GM23338 (cell line): ENCODE measurements at places on chromosomes 11 and 22. TPM values are rescaled to one million over a fixed set of nuclear protein-coding genes. Genes with fewer than 3 reads are reported as not detected.

MAP6 gene
- 0.50 and 1.2 TPM in 2 replicates for total RNA-seq

KDELR3 gene
- total RNA-seq, result 5.6 and 11.1 TPM in 2 replicates

PDXP gene
- total RNA-seq, result 44.2 and 55.6 TPM in 2 replicates

- DNase-seq, result no peak
These were observed 148.5 kb downstream of the NAV2 start for GRCh38 chr11:19861171-19861570.

GRCh38 chr11:130674686-130675308 lies 226.4 kb downstream of the ADAMTS15 start:
- no peak for DNase-seq

GRCh38 chr22:41367039-41367679 lies 14.6 kb upstream of the TEF start:
- DNase-seq, result peak; percentile 58

RANBP1 gene
- 987 and 1,206 TPM in 2 replicates for total RNA-seq

GRCh38 chr11:102276783-102277182 lies 40.5 kb upstream of the BIRC3 start:
- no peak for DNase-seq

DNA sequence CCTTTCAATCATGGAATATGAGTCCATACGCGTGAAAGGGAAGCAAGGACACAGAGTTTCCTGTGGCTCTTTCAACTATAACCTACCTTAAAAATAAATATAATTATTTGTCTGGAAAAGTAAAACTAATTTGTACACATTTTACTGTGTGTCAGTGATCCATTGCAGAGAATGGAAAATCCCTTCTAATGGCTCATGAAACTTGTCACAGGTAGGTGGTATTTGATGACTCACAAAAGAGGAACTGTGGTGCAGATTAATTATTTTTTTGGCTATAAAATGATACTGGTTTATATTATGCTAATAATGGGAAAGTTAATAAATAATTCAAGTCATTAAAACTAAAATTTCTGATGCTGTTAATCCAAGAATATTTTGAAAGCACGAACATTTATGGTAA lies 792.2 kb downstream of the METTL15 start:
- no peak for DNase-seq

C11orf42 gene
- total RNA-seq, result not detected in 2 replicates

- no peak for DNase-seq
These were observed 165.2 kb downstream of the LDLRAD3 start for GRCh38 chr11:36108881-36109589.

DNA sequence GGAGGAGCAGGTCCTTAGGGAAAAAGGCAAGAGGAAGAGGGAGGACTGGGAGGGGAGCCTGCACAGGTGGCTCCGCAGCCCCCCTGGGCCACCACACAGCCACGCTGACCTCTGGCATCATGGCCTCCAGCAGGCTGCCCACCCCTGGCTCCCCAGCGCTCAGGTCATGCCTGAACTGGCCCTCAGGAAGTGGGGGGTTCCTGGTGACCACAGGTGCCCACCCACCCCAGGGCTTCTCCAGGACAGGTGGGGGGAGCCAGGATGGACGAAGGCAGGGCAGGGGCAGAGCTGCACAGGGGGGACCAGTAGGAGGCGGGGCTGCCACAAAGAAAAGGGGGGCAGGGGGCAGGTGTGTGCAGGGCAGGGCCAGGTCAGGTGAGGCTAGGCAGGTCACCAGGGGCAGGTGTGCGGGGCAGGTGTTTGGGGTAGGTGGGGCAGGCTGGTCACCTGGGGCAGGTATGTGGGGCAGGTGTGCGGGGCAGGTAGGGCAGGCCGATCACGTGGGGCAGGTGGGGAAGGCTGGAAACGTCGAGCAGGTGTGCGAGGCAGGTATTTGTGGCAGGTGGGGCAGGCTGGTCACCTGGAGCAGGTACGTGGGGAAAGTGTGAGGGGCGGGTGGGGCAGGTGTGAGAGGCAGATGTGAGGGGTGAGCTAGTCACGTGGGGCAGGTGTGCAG lies 997 bp downstream of the DEAF1 start:
- DNase-seq, result no peak

GRCh38 chr11:39434466-39434865 lies 2025.0 kb downstream of the LRRC4C start:
- DNase-seq, result no peak

GRCh38 chr22:37753746-37754145 lies 54.0 kb upstream of the GCAT start:
- no peak for DNase-seq

- DNase-seq, result no peak
These were observed 26.1 kb downstream of the BRD1 start for GRCh38 chr22:49801391-49802060.

- DNase-seq, result no peak
These were observed 1.6 kb upstream of the TRIM29 start for GRCh38 chr11:120139316-120140069.

- DNase-seq, result no peak
These were observed 424.1 kb upstream of the TENM4 start for GRCh38 chr11:79864882-79865281.

- DNase-seq, result peak; percentile 28
These were observed 37.8 kb downstream of the FDX1 start for GRCh38 chr11:110467556-110467955.

- no peak for DNase-seq
These were observed 29.2 kb downstream of the KCNQ1OT1 start for GRCh38 chr11:2670541-2671100.

ENTHD1 gene
- total RNA-seq, result not detected in 2 replicates

PDGFD gene
- 4.5 and 6.9 TPM in 2 replicates for total RNA-seq

ANKK1 gene
- total RNA-seq, result 0.14 TPM in 1 of 2 replicates, not detected in the other

GRCh38 chr22:49668402-49668801 lies 159.3 kb downstream of the BRD1 start:
- no peak for DNase-seq

DNA sequence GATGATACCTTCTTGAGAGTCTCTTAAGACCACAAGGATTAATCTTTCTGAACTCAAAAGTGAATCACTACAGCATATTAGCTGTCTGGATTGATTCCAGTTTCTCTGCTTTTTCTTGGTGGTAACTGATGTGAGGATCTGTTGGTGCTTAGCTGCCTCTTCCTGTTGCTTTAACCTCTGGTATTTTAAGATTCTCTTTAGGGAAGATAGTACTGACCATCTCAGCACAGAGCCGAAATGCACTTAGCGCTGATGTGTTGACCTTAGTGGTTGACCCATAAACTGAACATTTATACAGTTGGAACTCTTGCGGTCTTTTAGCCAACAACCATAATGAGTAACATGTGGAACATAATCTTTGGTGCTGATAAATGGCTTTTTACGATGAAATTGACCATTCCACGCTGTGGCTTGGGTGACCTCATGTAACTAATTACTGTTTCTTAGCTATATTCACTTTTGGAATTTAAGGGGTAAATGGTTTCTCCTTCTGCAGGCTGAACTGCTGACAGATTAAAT lies 33.7 kb downstream of the APLP2 start:
- no peak for DNase-seq

DNA sequence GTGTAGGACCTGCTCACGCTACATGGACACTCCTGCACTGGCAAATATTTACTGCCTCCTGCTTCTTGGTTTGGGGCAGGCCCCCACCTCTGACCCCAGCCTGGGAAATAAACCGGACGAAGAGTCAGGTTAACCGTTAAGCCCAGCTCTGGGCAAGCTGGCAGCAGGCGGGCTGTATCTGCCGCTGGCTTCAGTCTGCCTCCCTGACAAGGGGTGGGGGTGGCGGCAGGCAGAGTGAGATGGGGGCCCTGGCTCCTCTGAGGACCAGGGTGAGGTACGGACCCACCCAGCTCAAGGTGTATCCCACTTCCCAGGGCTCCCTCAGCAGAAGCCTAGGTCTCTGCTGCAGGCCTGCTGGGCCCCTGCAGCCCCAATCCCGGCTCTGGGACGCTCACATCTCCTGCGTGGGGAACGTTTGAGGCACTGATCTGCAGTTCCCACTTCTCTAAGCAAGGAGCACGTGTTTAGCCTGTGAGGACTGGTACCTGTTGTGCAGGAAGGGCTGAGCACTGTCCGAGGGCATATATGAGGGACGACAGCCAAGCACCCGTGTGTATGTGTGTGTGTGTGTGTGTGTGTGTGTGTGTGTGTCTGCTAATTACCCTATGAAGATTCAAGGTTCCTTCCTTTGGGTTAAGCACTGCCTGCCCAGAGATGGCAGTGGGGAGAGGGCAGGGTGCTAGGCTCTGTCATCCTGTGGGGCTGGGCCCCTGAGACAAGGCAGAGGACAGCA lies 1.1 kb upstream of the LRRC75B start:
- DNase-seq, result no peak

APOA5 gene
- 0.16 and 0.35 TPM in 2 replicates for total RNA-seq

DKK3 gene
- total RNA-seq, result 31.1 and 42.2 TPM in 2 replicates

- DNase-seq, result peak; percentile 90
These were observed 13.9 kb upstream of the SHANK2 start for GRCh38 chr11:71266114-71266833.

IL17REL gene
- total RNA-seq, result 0.31 TPM in 1 of 2 replicates, not detected in the other

- DNase-seq, result peak; percentile 38
These were observed 210.0 kb downstream of the KIRREL3 start for GRCh38 chr11:126790550-126791081.

GAS2 gene
- total RNA-seq, result 5.0 and 6.7 TPM in 2 replicates

DNA sequence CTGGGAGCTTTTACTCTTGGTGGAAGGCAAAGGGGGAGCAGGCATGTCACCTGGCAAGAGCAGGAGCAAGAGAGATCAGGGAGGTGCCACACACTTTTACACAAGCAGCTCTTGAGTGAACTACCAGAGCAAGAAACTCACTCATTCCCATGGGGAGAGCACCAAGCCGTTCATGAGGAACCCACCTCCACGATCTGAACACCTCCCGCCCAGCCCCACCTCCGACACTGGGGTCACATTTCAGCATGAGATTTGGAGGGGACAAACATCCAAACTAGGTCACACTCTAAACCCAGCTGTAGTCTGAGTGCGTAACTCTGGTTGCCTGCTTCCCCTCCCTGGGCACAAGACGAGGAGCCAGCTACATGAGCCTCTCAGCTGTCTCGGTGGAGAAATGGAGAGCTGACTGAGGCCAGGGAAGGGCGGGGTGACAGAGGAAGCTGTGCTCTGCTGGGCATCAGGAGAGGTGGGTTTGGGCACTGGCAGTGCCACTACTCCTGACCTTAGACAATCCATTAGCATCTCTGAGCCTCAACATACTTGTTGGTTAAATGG lies 134.6 kb downstream of the PKNOX2 start:
- no peak for DNase-seq

GRCh38 chr11:134333312-134333711 lies 1.5 kb downstream of the GLB1L2 start:
- DNase-seq, result no peak

- DNase-seq, result no peak
These were observed 30.2 kb downstream of the SLC5A1 start for GRCh38 chr22:32073262-32073661.

DNA sequence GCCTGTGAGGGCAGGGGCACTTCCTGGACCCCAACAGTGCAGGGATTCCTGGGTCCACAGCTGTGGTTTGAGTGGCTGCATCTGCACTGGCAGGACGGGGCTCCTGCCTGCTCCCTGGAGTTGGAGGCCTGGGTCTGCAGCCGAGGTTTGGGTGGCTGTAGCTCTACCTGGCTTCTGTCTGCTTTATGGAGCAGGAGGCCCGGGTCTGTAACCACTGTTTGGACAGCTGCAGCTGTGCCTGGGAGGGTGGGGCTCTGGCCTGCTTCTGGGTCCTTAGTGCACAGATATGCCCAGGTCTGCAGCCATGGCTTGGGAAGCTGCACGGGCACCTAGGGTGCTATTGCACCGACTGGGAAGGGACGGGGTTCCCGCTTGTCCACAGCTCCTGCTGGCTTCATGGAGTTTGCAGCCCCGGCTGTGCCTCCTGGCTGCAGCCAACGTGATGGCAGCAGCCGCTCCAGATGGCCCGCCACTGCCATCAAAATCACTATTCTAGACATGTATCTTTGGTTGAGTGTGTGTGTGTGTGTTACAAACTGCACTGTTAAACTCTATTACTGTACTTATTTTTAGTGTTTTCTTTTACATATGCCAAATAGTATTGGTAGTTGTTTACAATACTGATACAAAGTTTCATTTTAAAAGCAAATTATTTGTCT lies 412.3 kb upstream of the KIRREL3 start:
- no peak for DNase-seq
